Kasumi-1 (cell line): ENCODE measurements at places on chromosomes 2 and 18.

- no peak for DNase-seq
These were observed 75.1 kb downstream of the CIB4 start for GRCh38 chr2:26566081-26566375.

DNA sequence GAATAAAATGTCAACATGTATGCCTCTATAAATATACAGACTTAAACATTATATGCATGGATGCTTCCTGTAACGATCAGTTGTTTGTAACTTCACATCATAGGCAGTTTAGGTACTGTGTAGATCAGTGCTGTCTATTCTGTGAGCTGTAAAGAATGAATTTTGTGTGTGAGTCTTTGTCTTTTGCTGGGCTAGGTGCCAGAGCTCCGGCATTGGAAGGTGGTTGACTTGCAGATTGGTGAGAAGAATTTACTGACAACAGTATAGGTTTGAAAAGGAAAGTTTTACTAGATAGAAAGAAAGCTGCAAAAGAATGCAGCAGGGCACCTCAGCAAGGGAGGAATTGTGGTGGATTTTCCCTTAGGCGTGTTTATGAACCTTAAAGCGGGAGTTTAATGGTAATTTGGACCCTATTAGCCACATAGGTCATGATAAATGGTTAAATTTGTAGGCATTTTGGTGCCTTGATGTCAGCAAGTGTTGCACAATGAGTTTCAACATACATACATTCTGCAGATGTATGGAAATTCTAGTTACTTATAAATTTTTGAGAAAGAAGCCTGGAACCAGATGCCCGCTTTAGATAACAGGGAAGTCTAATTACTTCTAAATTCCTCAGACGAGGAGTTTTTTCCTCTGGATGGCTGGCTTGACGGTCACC, 6.7 kb upstream of the QPCT start:
- no peak for DNase-seq

DNA sequence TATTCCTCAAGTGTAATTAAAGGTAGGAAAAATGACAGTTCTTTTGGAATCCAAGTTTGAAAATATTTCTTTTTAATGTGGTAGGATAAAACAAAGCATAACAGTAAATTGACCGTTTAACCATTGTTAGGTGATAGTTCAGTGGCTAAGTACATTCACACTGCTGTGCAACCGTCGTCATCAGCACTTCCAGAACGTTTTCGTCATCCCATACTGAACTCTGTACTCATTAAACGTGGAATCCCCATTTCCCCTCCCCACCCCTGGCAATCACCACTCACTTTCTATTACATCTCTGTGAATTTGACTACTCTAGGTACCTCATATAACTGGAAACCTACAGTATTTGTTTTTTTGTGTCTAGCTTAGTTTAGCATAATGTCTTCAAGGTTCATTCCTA, 32.9 kb upstream of the FZD5 start:
- DNase-seq = no peak

DNA sequence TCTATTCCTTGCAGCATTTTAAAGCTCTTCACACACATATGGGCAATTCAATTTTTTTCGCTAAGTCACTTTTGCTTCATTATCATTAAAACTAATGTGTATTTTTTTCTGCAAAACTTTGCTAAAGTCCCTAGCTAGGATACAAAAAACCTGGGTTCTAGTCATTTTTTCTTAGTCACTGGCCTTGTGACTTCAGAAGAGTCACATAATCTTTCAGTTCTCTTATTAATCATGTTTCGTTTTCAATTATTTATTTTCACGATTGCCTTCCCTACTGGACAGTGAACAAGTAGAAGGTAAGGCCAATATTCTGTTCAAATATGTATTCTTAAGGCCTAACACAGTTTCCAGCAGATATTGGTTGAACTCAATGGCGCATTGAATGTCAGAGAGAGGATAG, 60.9 kb upstream of the CYRIA start:
- DNase-seq = no peak

DNA sequence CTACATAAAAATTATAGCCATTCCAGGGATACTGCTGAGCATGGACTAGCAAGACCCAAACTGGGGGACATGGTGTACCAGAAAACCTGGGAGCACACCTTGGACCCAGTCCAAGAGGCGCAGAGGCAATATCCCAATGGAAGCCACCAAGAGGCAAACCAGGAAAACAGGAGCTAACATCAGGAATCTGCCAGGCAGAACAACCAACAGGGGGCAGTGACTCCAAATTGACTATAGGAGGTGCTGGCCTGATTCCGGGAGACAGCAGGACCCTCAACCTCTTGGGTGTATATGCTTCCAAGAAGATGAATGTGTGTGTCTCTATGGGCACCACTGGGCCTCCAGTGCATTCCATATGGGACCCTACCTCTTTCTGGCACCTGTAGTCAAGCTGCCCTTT, 172.7 kb upstream of the ARL4C start:
- no peak for DNase-seq

GRCh38 chr2:86022661-86023365, 82.9 kb downstream of the POLR1A start:
- no peak for DNase-seq

DNA sequence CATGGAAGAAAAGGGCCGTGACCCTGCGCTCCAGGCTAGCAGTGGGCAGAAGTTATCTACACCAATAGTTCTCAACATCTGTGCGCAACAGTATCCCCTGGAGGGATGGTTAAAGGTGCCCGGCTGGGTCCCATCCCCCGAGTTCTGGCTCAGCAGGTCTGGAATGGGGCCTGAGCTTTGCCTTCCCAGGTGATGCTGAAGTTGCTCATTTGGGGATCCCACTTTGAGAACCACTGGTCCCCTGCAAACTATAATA, 31.1 kb downstream of the DNMT3A start:
- no peak for DNase-seq
